ENCODE measurements at places on chromosomes 2 and 18.

- peak; percentile 75 for DNase-seq
Observed at GRCh38 chr2:57497489-57498096, 549.0 kb upstream of the VRK2 start.

DNA sequence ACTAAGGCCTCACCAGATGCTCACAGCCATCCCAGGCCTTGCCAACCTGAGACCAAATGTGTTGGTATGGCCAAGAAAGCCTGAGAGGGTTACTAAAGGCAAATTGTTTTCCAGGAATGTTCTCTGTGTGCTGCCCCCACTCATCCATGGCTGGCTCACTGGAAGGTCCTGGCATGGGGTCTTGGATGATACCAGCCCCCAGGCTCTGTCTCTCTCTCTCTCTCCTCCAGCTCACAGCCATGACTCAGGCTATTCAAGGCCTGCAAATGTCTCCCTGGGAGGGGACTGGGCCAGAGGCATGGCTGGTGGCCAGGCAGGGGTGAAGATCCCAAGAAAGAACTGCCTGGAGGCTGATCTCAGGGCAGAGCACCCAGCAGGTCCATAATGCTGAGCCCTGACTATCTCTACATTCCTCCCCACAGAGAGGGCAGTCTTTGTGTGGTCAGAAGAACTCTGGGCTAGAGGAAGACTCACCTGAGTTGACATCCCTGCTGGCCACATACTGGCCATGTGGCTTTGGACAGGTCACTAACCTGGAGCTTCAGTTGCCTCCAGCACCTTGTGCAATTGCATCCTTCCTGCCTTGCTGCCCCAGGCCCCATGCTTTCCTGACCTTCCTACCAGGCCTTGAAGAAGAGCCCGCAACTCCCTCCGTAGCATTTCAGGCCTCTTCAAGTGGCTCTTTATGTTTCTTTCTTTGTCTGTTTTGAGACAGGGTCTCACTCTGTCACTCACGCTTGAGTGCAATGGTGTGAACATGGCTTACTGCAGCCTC lies 150.4 kb downstream of the ZFP36L2 start:
- DNase-seq, result no peak

- DNase-seq, result peak; percentile 91
Observed at GRCh38 chr2:227717687-227718567, at the start of gene SLC19A3. Gene SLC19A3 (minus strand): TSS chr2:227718028. CDS start chr2:227702318, 15,710 bp downstream.

- DNase-seq, result no peak
Observed at GRCh38 chr2:10481055-10481665, 33.0 kb upstream of the ODC1 start.

DNA sequence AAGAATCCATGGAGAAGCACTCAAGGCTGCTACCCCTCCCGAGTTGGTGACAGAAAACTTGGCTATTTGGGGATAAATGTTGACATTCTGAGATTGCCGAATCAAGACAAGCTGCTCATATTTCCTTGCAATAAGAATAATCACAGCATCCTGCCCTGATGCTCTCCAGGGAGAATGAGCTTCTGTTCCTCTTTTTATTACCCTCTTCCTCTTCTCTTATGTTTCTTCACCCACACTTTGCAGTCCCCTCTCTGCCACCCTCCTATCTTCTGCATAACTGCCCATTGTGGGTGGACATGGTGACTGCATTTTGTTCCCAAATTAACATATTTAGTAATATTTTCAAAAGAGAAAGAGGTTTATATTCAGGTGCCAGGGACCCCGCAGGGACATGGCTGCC lies 11.9 kb upstream of the MSGN1 start:
- no peak for DNase-seq

GRCh38 chr2:239935789-239936758 lies 89.1 kb downstream of the NDUFA10 start:
- DNase-seq, result no peak

DNA sequence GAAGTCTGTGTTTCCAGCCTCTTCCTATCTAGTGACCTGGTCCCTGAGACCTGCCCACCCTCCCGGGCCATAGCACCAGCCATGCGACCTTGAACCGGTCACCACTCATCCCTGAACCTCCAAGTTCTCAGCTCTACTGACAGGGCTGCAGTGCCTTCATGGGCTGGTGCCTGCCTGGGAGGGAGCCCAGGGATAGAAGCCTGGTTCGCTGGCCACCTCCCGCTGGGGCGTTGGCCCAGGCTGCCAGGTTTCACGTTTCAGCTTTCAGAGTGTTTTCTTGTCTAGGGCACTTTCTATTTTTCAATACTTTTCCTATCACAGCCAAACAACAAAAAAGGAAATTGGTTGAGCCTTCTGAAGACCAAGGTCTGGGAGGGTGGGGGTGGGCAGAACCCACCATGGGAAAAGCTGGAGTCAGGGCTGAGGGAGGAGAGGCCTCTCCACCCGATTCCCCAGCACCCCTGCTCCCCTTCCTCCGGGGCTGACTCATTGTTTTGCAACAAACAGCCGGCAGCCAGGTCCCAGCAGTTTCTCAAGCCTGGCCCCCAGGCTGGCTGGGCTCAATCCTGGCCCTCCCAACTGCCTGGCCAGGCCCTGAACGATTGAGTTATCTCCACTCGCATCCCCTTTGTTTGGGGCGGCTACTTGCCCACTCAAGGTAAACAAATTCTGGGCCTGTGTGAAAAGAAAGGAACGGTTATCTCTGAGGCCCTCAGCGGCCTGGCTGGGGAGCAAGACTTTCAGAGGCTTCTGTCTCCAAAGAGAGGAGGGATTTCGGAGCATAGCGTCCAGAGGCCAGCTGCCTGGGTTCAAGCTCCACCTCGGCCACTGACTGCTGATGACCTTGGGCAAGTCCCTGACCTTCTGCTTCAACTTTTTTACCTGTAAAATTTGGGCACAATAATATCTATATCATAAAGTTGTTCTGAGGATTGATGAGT lies 47.5 kb downstream of the ZFP36L2 start:
- peak; percentile 74 for DNase-seq

DNA sequence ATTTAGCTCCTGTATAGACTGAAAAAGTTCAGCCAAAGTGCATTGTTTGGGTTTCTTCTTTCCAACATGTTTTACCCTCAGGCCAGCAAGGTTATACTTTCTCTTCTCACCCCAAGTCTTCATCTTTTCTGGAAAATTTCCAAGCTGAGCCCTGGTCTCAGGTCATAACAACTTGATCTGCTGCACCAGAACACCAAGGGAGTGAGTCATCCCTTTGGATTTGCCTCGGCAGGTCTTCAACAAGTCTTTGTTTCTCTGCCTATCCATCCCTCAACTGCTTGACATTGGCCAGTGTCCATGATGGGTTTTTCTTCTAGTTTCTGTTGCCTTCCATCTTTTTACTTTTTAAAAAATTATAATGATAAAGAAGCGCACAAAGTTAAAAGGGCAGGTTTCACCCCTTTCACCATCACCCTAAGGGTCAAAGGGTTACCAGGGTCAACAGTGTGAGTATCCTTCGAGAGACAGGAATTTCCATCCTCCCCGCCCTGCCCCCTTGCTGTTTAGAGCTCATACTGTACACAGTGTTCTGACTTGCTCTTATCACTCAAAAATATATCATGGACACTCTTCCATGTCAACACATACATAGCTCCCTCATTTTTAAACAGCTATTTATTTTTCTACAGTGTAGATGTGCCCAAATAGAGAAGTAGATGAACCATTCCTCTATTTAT lies 5.7 kb upstream of the SPATS2L start:
- DNase-seq, result no peak

DNA sequence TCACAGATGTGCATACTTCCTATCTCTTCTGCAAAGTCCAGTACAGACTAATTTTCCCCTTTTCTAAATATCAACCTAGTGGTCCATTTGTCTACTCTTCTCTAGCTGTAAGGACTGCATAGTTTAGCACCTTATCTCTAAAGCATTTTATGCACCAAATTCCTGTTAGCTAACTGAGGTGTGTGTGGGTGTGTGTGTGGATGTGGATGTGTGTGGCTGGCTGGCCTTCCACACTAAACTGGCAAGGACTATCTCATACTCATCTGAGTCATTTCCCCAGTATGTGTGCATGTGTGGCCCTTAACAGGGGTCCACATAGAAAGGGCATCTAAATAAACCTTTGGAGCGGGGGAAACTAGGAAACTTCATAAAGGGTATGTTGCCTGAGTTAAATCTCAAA lies 139.6 kb downstream of the TTC32 start:
- no peak for DNase-seq

GRCh38 chr2:73877071-73877802 lies 15.6 kb upstream of the ACTG2 start:
- no peak for DNase-seq

- no peak for DNase-seq
Observed at GRCh38 chr18:135045-135444, 23.3 kb upstream of the USP14 start.

GRCh38 chr18:36942264-36942663 lies 113.3 kb downstream of the KIAA1328 start:
- DNase-seq, result no peak

DNA sequence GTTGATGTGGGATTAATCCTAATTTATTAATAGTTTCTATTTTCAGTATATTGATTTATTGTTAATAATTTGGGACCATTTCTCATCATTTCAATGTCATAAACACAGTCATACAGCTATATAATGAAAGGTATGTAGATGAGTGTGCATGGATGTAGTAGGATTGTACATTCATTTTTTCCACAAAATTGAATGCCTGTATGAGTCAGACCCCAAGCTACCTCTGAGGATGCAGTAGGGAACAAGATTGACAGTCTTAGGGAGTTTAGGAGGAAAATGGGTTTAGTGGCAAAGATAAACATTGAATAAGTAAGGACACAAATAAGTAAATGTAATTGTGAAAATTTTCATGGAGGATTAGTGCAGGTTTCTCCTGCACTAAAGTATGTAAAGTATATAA lies 14.1 kb upstream of the TMEFF2 start:
- DNase-seq, result no peak

DNA sequence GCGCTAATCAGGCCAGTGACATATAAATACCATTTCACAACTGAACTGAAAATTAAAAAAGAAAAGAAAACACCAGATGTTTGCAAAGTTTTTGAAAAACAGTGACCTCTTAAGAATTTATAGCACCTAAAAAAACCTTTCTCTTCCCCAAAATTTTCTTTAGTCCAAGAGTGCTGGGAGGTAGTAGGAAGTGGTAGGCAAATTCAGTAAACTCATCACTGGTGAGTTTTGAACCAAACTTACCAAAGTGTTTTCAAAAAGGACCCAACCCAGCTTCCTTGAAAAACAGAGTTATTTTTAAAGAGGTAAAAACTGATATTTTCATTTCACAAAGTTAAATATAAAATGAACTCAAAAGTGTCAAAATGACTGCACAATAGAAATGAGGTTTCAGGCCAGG lies 90.4 kb downstream of the TMEM247 start:
- DNase-seq, result no peak

GRCh38 chr2:128384956-128385355 lies 66.3 kb upstream of the HS6ST1 start:
- DNase-seq, result no peak

GRCh38 chr18:32036506-32037180 lies 18.0 kb downstream of the RNF125 start:
- no peak for DNase-seq

GRCh38 chr18:55477499-55477859 lies 110.5 kb downstream of the TCF4 start:
- DNase-seq, result no peak

DNA sequence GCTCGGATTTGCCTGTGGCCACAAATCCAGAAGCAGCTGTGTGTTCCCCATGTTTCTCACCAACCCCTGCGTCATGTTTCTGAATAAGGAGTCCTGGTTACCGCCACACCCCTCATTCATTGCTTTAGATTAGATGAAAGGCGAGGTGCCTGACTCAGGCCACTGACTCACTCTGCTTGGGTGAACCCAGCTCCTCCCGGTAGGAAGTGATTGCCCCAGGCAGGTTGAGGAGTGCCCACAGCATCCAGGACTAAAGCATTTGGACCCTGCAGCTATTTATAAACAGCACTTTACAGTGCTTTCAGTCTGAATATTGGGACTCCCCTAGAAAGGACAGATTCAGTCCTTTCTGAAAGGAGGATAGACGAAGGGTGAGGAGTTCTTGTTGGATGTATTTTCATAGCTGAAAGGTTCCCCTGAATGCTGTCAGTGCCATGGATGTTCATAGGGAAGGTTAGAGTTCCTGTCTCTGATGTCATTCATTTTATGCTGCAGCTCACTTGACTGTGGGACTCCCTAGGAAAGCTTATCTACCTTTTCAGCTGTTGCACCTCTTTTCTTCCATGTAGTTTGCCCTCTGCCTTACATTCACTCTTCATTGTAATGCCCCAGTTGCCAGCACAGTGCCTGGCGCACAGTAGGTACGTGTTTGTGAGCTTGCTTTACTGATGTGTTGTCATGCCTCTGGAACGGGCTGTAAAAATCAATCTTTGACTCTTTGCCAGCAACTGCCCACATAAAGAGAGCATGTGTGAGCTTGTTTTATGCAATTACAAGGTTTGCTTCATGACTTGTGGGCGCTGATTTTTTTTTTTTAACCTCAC lies 14.9 kb downstream of the ITGA6 start:
- no peak for DNase-seq

- no peak for DNase-seq
Observed at GRCh38 chr18:58337686-58338085, 291.2 kb downstream of the ALPK2 start.

DNA sequence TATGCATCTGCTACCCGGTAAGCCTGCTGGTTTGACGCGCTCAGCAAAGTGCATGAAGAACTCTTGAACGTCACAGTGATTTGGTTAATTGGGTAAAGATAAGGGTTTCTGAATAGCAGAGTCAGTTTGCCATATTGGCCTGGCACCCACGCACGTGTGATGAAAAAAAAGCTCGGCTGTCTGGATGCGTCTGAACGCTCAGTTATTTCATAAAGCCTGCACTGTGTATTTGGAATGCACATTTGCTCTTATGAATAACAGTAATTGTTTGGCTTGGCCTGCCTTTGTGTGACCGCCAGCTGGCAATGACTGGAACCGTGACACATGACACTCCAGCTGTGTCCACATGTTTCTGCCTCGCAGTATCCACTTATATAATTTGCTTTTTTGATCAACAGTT lies 129.2 kb upstream of the MEIS1 start:
- peak; percentile 82 for DNase-seq

DNA sequence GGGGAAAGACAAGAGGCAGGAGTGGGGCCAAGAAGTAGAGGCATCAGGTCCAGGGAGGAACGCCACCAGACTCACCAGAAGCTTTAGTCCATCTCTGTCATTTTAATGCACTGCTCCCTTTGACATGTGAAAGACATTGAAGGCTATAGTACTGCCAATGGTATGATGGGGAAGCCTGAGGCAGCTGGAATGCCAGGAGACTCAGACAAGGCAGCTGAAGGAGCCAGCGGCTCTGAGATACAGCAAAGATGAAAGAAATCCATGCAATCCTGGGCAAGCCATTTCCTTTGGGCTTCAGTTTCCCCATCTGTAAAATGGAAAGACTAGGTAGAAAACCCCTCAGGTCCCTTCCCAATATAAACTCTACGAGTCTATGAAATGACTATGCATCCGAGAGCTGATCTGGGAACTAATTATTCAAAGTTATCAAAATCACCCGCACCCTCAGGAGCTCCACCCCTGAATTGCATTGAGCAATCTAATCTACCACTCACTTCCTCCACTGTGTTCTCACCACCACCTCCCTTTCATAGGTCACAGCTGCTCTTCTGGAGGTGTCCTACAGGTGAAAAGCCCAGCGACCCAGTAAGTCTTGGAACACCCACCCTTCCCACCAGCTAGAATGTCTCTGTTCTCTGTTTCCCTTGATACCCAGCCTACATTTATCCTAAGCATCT lies 3.1 kb downstream of the CXCR2 start:
- no peak for DNase-seq

Measured in retina (tissue), 1 donor.